HuH-7.5 (cell line): ENCODE measurements at places on chromosomes 7 and 10.

- DNase-seq = no peak
Measured at GRCh38 chr7:12436896-12437535, 33.4 kb upstream of the VWDE start.

- no peak for DNase-seq
Measured at GRCh38 chr10:62001898-62002297, 100.4 kb downstream of the ARID5B start.

- DNase-seq = peak; percentile 39
Measured at GRCh38 chr10:6580279-6581029, 378 bp upstream of the PRKCQ start.

GRCh38 chr10:77006836-77007511, 630.6 kb downstream of the KCNMA1 start:
- DNase-seq = no peak

DNA sequence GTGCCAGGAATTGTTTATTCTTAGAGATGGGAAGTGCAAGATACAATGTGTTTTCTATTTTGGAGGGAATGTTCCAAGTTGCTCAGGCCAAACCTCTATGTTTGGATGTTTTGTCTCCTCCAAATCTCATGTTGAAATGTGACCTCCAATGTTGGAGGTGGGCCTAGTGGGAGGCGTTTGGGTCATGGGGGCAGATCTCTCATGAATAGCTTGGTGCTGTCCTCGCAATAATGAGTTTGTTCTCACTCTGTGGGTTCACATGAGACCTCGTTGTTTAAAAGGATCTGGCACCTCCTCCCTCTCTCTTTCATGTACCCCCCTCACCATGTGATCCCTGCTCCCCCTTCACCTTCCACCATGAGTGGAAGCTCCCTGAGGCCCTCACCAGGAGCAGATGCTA, 8.3 kb upstream of the GDF10 start:
- no peak for DNase-seq

GRCh38 chr7:53094191-53094590, 58.8 kb downstream of the POM121L12 start:
- no peak for DNase-seq

DNA sequence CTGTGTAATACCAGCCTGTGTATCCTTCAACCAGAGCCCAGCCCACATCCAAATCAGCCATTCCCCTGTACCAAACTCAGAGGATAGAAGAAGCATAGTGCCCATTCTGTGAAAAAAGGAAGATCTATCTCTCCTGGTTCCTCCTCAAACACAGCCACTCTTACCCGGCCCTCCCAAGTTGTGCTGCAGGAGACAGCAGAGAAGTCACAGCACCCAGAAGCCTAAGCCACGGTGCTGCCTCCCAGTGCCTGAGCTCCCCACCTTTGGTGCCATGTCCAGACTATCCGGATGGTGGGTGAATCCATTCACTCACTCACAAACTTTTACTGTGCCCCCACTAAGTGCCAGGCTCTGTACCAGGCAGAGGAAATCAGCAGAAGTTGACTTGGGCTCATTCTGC, 166.0 kb upstream of the ZMIZ1 start:
- DNase-seq = no peak
